ENCODE measurements at places on chromosomes 4 and X.

DNA sequence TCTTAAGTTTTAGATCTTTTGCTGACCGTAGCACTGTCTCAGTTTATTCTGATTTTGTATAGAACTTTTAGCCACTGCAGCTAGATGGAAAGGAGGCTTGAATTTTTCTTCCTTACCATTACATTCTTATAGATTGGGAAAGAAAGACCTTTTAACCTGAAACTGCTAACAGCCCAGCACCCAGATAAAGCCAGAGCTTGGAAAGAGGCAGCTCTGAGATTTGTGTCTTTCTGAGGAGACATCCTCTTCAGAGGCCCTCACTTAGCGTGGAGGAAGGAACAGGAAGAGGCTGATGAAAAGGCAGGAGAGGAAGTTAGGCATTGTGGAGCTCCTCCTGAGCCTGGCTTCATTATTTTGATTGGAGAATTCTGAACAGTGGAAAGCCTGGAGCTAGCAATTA is 35.1 kb downstream of the ATG4A start:
- H3K4me3 ChIP-seq, result no peak overlapping the region
- no peaks in the 10 kb centered on the region for H3K4me1 ChIP-seq
- no peaks in the 10 kb centered on the region for H3K27me3 ChIP-seq
- no peak for DNase-seq

DNA sequence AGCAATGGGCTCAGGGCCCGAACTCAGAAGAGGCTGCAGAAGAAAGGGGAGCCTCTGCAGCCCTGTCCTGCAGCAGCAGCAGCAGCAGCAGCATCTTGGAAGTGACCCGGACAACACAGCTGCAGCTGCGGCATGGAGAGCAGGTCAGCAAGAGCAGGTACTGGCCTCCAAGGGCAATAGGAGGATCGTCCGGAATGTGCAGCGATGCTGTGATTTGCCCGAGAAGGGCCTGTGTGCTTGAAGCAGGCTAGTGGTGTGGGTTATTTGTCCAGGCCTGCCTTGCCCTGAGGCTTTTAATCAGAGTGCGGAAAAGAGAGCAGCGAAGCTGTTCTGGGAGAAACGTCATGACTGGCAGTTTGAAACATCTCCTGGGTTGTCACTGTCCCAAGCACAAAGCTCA is 126.0 kb downstream of the F11 start:
- no peak for DNase-seq
- H3K36me3 ChIP-seq, result no peaks in the 10 kb centered on the region
- no peak overlapping the region for H3K4me3 ChIP-seq
- no peaks in the 10 kb centered on the region for H3K27me3 ChIP-seq

- DNase-seq, result no peak
- no peak overlapping the region for H3K4me3 ChIP-seq
- peaks cover 8% of the 10 kb centered on the region for H3K4me1 ChIP-seq
- H3K36me3 ChIP-seq, result peaks cover 14% of the 10 kb centered on the region
Measured at GRCh38 chr4:51890760-51891159, 47.8 kb downstream of the DCUN1D4 start.

DNA sequence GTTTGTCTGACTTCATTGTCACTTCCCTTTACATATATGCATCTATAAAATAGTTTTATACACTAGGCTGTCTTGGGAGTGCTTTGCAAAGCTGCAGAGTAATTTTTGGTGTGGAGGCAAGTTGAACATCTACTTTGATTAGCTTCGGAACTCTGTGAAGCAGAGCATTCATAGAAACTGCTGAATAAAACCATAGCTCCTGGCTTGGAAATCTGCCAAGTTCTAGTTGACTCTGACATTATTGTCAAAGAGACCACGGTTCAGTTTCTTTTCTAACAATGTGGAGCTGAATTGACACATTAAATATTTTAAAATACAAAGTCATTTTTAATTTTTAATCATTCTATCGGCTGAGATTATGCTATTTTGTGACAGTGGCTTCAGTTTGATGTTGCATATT is 335.0 kb downstream of the BMPR1B start:
- H3K36me3 ChIP-seq, result no peaks in the 10 kb centered on the region
- H3K27me3 ChIP-seq, result peaks cover 1% of the 10 kb centered on the region
- DNase-seq, result no peak

DNA sequence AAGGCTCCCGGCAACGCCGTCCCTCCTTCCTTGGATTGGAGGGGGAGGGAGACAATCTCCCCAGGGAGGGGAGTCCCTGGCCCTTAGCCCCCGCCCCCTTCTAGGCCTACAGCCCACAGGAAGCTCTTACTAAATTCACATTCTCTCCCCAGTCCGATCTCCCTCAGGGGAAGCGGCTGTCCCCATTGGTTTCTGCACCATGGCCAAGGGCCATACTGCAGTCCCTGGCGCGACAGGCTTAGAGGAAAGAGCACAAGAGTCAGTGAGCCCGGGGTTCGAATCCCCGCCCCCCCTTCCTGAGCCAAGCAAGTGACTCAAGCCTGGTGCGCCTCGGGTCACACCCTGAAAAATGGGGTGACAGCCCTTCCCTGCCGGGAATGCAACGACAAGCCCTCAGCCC is 1.1 kb downstream of the ABLIM2 start:
- H3K36me3 ChIP-seq, result peaks cover 3% of the 10 kb centered on the region
- H3K27ac ChIP-seq, result no peak overlapping the region
- peaks cover 11% of the 10 kb centered on the region for H3K4me1 ChIP-seq
- no peak for DNase-seq
- H3K4me3 ChIP-seq, result peak overlapping the region; percentile 30

- no peak overlapping the region for H3K4me3 ChIP-seq
- no peaks in the 10 kb centered on the region for H3K4me1 ChIP-seq
- no peaks in the 10 kb centered on the region for H3K36me3 ChIP-seq
- no peak for DNase-seq
- H3K27ac ChIP-seq, result no peak overlapping the region
- no peaks in the 10 kb centered on the region for H3K27me3 ChIP-seq
Measured at GRCh38 chrX:123818243-123818642, 41.6 kb upstream of the XIAP start.
